ENCODE measurements at places on chromosomes 11 and 22. TPM values are rescaled to one million over a fixed set of nuclear protein-coding genes. Genes with fewer than 3 reads are reported as not detected.
A peak's percentile ranks its signal among the peaks of the same experiment; 100 is the strongest.

LGR4 gene
- 7.7 TPM for total RNA-seq

- peak; percentile 85 for DNase-seq
Observed at GRCh38 chr22:49099496-49100124, 728.1 kb downstream of the BRD1 start.

DNA sequence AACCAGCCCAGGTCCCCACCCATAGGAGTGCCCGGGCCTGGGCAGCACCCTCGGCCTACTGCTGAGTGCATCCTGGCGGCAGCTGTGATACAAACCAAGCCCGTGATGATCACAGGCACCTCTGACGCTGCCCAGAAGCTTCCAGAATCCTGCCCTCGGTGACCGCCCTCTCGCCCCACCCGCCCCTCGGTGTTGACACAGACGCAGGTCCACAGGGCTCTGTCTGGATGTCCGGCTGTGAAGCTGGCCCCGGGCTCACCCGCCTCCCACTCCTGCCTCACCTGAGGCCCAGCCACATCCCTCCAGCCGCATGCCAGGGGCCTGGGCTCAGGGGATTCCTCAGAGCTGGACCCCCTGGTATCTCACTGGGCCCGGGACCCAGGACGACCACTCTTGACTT lies 191.0 kb downstream of the BRD1 start:
- DNase-seq = no peak

GRCh38 chr22:30728826-30729225 lies 34.2 kb downstream of the OSBP2 start:
- no peak for DNase-seq

DNA sequence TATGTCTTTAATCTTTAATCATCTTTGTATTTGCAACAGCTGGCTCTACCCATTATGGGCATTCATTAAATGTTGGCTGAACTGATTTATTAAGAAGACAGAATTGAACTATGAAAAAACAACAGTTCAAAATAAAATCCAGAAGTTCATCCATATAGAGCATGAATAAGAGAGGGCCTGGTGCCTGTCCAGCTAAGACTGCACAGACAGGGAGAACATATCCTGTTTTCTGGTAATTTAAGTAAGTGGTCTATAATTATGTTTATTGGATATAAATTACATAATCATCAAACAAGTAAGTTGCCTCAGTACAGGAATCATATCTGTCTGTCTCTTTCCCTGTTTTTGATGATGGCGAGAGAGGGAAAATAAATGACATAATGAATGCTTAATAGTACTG lies 137.2 kb downstream of the RBFOX2 start:
- no peak for DNase-seq

All from MG63 (cell line).